Stimulated activated CD4-positive, alpha-beta T cell treated with anti-CD3 and anti-CD28 coated beads, Interleukin-12 subunit alpha, Interleukin-12 subunit beta, amount 100 ng/mL, for 24 hours (primary cell): ENCODE measurements at places on chromosomes 1 and 21.
A peak's percentile ranks its signal among the peaks of the same experiment; 100 is the strongest.

GRCh38 chr1:211231873-211232272, 27.3 kb upstream of the RCOR3 start:
- DNase-seq = no peak

- DNase-seq = peak; percentile 30
Observed at GRCh38 chr1:40143891-40144575, 17.2 kb upstream of the RLF start.

- no peak for DNase-seq
Observed at GRCh38 chr1:57066980-57067610, 101.3 kb upstream of the C8B start.

DNA sequence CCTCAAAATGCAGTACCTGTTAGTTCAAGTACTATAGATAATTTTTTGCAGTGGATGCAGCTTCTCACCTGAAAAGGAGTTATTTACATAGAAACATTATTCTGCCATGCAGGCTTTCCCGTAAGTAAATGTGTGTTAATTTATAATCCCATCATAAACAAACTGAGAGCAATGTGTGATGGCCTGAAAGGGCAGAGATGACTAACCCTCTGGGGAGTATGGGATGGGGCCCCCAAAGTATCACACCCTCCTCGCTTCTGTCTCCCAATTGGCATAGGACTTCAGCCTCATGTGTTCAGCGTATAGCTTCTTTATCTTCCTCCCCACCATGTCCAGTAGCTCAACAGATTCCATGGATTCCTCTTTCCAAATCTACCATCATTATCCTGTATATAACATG, 7.6 kb downstream of the HMGCL start:
- no peak for DNase-seq

GRCh38 chr1:210448297-210448892, 119.7 kb downstream of the HHAT start:
- DNase-seq = no peak

GRCh38 chr1:214402613-214403083, 121.7 kb downstream of the SMYD2 start:
- DNase-seq = no peak

GRCh38 chr1:117735045-117735992, 129.5 kb downstream of the TENT5C start:
- DNase-seq = no peak

GRCh38 chr1:205589046-205589445, 42.8 kb downstream of the ELK4 start:
- DNase-seq = no peak

DNA sequence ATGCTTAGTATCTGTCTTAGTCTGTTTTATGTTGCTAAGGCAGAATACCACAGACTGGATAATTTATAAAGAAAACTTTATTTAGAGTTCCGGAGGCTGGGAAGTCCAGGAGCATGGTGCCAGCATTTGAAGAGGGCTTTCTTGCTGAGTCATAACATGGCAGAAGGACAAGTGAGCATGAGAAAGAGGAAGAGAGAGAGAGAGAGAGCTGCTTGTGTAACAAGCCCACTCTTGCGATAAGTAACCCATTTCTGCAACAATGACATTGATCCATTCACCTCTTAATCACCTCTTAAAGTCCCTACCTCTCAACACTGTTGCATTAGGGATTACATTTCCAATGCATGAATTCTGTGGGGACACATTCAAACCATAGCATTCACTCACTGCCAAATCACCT, 11.7 kb upstream of the MYOCOS start:
- DNase-seq = no peak

GRCh38 chr1:212561501-212561931, 47.0 kb upstream of the ATF3 start:
- no peak for DNase-seq

- no peak for DNase-seq
Observed at GRCh38 chr1:224377676-224378006, 21.0 kb downstream of the CNIH4 start.

GRCh38 chr1:183896466-183897048, 91.6 kb downstream of the RGL1 start:
- no peak for DNase-seq

DNA sequence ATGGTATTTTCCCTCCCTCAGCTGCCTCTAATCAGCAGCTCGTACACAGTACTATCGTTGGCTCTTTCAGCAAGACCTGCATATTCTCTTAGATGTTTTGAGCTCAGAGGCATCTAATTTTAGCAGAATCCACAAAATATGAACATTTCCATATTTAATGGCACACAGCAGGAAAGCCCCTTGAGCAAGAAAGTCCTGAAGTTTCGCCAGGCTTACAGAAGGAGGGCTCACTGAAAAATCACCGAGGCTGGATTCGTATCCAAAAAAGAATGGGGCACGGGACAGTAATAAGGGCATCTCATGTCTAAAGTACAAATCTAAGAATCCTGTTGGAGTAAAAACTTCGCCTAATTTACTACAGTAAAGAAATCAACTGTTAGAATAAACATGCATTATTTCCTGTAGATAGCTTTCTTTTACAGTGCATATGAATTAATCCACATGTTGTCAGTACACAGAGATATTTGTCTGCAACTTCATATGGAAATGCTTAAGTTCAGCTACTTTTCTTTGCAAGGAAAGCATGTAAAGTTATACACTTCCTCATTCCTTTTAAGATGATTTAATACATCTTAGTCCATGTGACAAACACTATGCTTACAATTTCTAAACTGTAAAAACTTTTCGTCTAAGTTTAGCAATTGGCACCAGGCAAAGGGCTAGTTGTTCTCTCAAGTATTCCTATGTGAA, 1205.3 kb upstream of the ADGRL4 start:
- DNase-seq = no peak

DNA sequence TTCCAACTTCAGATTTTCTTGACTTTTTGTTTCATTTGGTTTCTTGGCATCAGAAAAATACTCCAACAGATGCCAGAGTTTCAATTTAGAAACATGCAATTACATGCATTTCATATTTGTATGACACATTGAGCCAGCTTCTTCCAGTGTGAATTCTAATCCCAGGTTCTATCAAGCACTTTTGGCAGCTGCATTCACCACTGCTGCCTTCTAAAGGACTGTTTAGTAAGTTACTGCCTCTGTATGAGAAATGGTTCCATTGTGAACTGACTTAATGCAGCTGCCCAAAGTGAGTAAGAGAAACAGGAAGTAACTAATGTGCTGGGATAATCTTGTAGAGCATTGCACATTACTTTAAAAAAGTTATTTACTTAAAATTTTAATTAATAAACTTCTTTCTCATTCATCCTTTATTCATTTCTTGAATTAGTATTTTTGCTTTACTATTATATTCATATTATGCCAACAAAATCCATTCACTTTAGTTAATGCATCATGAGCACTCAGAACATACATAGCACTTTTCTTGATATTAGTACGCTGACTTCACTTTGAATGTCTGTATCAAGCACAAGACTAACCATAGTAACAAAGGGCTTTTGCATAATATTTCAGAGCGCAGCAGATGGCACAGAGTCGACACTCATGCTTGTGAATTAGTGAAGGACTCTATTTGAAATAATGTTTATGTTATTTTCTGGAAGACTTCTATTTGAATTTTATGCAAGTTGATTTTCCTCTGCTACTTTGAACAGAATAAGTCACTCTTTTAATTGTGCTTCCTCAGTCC, 9.8 kb downstream of the RGS18 start:
- no peak for DNase-seq

DNA sequence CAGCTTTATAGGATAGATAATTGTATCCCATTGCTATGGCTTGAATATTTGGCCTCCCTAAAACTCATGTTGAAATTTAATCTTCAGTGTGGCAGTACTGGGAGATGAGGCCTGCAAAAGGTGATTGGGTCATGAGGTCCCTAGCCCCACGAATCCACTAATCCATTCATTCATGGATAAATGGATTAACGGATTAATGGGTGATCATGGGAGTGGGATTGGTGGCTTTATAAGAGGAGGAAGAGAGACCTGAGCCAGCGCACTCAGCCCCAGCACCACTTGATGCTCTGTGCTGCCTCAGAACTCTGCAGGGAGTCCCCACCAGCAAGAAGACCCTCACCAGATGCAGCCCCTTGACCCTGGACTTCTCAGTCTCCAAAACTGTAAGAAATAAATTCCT, 32.0 kb downstream of the S100A6 start:
- no peak for DNase-seq

- DNase-seq = no peak
Observed at GRCh38 chr1:6447818-6448748, 17.9 kb downstream of the TNFRSF25 start.

DNA sequence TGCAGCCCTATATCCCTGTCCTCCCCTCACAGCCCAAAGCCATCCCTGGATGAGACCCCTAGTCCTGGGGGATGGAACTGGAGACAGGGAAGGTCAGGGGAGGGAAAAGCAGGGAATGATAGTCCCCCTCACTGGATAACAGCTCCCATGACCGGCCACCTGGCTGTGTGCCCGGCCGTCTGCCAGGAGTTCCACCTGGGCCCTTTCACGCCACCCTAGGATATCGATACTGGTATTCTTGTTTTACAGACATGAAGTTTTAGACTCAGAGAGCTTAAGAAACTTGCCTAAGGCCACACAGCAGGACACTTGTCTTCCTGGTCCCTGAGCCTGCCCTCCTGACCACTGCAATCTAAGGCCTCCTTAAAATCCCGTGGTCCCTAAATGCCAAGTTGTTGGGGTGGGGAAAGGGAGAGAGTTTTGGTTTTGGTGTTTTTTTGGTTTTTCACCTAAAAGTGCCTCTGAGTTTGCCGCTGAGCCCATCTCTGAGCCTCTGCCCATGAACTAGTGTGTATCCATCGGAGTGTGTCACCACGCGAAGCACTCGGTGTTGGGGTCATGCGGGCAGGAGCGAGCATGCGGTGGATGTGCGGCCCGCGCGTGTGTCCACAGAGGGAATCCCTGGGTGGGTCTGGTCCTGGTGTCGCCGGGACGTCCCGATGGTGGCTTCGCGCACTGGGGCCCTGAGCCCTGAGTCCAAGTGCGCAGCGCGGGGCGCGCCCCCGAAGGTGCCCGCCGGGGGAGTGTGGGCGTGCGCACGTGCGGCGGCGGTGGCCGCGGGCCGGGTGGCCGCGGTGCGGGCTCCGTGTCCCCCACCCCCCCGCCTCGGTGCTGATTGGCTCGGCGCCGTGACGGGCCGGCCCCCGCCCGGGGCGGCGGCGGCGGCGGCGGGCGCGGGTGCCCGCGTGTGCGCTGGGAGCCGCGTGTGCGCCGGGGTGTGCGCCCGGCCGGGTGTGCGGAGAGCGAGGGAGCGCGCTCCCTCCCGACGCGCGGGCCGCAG, at the start of gene EPHA8:
Gene EPHA8, plus strand, starts transcription at position 906 of the 1,000 bp plus-strand sequence. CDS start 147 bp downstream, outside the sequence.
- DNase-seq = no peak

DNA sequence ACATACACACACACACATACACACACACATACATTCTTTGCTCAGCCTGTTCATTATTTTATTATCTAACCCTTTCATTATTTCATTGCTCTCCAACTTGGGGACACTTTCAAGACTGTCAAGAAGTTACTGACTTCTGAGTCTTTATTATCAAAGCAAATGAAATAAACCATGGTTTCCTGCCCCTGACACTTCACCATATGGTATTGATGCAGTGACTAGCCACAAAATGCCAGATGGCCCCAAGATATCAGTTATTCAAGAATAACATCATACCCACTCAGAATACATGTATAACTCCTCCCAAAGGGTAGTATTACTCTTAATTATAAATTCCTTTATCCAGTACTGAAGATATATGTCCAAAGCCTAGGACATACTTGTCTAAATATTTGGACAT, 197.3 kb downstream of the MRPL39 start:
- DNase-seq = no peak

- no peak for DNase-seq
Observed at GRCh38 chr1:116842654-116843053, 67.1 kb upstream of the PTGFRN start.

- DNase-seq = no peak
Observed at GRCh38 chr1:95197616-95198252, 36.3 kb upstream of the RWDD3 start.

DNA sequence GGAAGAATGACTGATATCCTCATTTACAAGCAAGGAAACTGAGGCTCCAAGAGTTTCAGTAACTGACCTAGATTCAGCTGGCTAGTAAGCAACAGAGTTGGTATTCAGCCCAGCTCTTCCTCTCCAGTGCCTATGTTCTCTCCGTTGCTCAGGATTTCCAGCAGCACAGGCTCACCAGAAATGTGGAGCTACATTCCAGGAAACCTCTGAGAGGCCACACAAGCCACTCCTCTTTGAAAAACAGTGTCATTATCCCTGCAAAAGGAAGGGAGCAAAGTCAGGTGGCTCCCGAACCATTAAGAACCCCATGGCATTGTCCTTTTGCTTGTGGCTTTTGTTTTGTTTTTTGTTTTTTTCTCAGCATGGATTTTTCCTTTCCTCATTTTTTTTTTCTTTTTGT, 40.6 kb upstream of the DUSP10 start:
- DNase-seq = no peak

DNA sequence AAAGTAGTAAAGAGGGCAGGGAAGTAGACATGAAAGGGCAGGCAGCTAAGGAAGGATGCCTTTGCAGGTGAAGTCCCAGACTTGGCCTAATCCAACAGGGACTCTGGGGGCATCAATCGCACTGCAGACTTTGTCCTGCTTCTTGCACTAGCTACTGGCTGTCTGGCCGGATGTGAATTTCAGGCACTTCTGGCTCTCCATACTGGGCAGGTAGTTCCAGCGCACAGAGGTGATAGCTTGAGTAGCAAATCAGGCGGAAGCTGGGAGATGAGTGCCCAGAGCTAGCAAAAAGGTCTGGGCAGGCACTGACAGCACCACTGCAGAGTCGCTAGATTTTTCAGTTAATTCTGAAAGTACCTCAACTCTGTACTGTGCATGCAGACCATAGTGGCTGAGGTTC, 997 bp downstream of the RSPH1 start:
- no peak for DNase-seq

- DNase-seq = no peak
Observed at GRCh38 chr21:18840239-18840638, 436.7 kb upstream of the TMPRSS15 start.

GRCh38 chr1:184941735-184942134, 32.6 kb downstream of the NIBAN1 start:
- no peak for DNase-seq

- no peak for DNase-seq
Observed at GRCh38 chr1:19591482-19592091, 52.5 kb upstream of the NBL1 start.

DNA sequence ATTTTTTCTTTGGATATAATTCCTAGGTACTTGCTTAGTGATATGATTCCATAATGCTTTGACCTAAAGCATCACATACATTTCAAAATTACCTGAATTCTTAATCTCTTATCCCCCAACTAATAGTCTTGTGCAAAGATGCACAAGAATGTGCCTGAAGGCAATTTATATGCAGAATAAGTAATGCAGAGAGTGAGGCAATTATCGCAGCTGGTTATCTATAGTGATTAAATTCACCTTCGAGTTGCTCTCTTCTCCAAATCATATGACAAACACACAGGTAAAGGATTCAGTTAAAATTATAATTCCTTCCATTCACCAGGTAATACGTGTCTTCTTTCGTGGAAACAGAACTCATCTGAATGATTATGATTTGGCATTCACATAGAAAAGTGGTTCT, 717.3 kb downstream of the MRPL39 start:
- no peak for DNase-seq

DNA sequence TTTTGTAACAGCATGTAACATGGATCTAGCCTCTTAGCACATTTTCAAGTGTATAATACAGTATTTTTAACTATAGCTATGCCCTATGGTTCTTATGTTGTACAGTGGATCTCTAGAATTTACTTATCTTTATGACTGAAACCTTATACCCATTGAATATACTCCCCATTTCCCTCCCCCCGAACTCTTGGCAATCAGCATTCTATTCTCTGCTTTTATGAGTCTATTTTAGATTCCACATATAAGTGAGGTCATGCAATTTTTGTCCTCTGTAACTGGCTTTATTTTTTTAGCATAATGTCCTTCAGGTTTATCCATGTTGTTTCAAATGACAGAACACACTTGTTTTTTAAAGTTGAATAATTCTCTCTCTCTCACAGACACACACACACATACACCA, 3.1 kb upstream of the GBP6 start:
- DNase-seq = no peak
